ENCODE measurements at places on chromosomes 16 and 17.

DNA sequence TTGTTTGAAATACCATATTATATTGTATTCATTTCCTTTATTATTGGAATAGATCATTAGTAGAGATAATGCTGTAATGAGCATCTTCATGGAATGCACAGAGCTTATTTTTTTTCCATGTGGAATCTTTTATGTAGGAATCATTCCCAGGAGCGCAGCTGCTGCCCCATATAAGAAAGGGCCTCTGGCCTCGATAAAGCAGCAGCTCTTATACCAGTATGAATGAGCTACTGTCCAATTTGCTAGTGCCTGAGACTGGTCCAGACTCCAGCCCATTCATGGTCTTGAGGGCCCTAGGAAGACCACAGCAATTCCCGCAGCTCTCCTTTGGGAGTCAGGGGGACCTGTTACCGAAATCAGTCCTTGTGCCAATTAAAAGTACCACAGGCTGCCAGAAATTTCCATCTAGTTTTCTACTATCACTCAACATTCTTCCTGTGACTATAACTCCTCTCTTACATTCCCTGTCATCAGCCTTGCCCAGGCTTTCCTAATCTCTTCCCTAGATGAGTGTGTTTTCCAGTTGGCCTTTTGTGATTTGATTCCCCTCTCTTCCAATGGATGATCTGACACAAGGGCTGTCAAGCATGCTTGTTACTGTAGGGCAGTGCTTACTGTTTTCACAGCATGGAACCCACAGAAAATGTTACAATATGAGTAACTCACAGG is 1.9 kb downstream of the ZNF843 start:
- no peak for DNase-seq

GRCh38 chr16:50396761-50397535 is 28.2 kb upstream of the BRD7 start:
- DNase-seq: no peak

DNA sequence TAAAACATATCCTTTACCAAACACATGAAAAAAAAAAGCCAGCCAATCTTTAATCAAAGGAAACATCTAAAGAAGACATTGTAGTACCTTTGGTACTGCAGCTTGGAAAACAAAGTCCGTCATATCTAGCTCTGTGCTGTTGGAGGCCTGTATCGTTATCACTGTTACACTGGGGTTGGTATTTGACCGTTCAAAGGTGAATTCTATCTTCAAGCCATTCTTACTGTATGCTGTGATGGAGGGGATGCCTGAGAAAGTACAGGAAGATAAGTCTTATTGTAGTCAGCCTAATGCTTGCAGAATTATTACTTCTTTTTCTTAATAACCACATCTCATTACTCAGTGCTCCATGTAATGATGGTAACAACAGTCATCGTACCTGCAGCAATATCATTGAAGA is 14.4 kb upstream of the PHLPP2 start:
- DNase-seq: no peak

DNA sequence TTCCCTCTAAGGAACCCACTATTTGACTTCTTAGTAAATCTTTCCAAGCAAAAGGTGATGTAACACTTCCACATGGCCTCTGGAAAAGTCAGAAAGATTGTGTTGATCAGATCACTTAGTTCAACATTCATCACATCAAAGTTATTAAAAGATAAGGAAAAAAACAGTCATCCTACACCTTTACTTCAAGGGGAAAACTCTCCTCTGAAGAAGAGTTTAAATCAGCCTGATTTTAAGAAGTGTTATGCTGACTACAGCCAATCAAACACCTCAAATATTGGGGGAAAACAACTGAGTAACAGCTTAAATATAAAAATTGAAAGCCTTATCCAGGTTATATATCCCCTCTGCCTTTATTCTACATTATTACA is 19.6 kb upstream of the COPRS start:
- DNase-seq: no peak

DNA sequence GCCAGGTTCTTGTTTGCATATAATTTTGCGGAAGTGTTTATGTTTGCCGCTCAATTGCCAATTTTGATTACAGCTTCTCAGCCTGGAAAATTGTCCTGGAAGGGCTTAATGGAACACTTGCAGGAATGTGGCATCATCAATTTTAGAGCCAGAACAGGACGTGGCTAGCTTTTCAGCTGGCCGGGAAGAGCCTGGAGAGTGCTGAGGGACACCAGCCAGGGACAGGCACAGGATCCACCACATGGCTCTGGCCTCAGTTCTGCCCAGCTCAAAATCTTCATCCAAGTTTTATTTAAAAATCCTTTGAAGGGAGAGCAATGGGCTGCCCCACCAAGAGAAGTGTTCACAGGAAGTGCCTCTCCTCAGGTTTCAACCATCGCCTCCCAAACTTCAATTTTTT is 287.2 kb upstream of the HSBP1 start:
- DNase-seq: peak; percentile 6

DNA sequence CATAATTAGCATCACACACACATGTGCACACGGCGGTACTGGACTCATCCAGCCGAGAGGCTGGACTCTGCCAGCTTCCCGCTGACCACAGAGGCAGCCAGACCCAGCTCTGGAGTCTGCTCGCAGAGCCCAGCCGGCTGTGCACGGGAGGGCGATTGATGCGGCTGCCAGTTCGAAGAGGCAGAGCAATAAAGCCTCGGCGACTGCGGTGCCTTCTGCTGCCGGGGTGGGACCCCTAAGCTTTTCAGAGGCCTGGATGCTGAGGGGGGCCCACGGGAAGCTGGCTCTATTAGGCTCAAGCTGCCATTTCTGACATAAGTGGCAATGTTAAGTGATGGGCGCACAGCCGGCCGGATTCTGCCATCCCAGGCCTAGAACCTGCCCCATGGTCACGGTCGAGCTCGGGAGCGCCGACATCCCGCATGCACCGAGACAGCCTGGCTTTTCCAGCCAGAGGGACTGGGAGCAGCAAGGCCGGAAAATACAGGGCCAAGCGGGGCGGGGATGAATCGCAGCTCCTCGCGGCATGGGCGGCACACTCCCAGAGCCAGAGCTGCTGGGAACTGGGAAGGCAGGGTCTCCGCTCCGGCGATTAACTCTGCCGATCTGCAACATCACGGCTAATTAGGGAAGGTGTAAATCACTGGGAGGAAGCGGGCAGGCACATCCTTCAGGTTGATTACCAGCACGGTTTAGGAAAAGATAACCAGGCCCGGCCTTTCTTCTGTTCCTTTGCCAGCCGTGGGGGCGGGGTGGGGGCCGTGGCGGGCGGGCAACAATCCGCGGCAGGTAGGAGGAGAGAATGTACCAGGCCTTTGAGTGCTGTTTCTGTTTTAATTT is 57.7 kb downstream of the TBC1D16 start:
- DNase-seq: no peak

DNA sequence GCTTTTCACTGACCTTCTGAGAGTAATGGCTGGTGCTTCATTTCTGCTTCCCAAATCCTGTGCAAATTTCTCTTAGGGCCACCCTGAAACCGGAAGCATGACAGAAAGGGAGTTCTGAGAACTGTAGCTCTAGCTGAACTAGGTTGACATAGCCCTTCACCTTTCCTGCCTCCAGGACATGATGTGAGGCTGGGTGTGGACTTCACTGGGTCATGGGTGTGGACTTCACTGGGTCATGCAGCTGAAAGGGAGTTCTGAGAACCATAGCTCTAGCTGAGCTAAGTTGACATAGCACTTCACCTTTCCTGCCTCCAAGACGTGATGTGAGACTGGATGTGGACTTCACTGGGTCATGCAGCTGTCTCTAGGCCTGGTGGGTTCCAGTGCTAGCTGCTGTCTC is 54.3 kb upstream of the NLRP1 start:
- no peak for DNase-seq

GRCh38 chr17:41016578-41017215 is 7.8 kb upstream of the KRTAP3-1 start:
- no peak for DNase-seq

GRCh38 chr17:68457539-68458259 is 403 bp upstream of the WIPI1 start:
- DNase-seq: peak; percentile 93

GRCh38 chr16:52182840-52183239 is 364.1 kb downstream of the TOX3 start:
- DNase-seq: no peak

- DNase-seq: no peak
Measured at GRCh38 chr16:78984887-78985464, 615.6 kb downstream of the MAF start.

GRCh38 chr17:66399441-66399840 is 97.0 kb downstream of the PRKCA start:
- no peak for DNase-seq

- DNase-seq: no peak
Measured at GRCh38 chr17:82154881-82155331, 56.9 kb upstream of the FASN start.

DNA sequence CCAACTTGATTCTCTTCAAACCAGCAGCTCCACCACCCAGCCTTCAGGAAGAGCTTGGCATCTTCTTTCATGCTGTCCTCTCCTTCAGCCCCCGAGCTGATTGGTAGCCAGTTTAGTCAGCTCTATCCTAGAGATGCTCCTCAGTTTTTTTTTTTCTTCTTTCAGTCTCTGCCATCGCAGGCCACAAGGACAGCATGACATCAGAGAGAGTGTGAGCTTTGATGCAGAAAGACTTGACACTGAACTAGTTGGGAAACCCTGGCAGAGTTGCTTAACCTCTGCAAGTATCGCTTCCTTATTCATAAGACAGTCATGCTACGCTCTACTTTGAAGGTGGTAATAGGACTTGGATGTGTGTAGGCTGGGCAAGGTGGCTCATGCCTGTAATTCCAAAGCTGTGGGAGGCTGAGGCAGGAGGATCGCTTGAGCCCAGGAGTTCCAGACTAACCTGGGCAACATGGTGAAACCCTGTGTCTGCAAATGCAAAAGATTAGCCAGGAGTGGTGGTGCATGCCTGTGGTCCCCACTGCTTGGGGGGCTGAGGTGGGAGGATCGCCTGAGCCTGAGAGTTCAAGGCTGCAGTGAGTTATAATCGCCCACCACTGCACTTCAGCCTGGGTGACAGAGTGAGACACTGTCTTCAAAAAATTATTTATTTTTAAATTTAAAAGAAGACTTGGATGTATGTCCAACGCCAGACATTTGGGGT is 2.6 kb downstream of the CD300LB start:
- DNase-seq: no peak

DNA sequence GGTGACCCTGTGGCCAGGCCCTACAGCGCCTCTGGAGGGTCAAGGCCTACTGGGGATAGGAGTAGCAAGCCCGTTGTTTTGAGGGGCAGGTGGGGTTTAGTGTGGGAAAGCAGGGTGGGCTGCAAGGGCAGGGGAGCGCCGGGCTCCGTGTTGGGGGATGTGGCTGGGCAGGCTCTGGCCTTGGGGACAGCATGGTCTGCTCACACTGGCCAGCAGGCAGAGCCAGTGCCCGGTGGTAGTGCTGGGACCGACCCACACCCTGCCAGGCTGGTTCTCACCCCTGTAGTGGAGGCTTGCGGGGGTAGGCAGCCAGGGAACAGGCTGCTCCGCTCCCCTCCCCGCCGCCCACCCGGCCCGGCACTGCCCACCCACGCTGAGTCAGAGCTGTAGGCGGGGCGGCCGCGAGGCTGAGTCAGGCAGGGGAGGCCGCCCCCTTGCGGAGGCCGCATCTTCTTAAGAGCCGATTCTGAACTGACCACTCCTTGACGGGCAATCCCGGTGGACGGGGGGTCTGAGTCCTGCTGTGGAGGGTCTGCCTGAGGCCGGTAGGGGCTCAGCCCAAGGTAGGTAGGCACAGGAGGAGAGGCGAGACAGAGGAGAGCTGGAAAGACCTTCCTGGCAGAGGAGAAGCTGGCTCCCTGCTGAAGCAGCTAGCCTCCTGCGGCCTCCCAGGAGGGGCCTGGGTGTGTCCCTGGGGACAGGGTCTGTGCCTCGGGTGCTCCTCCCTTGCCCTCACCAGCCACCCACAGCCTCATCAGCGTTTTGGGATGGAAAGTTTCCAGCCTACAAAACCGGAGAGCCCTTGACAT is 62.4 kb downstream of the BAIAP2 start:
- DNase-seq: peak; percentile 36

- DNase-seq: no peak
Measured at GRCh38 chr16:55272744-55273143, 51.3 kb upstream of the IRX6 start.

- no peak for DNase-seq
Measured at GRCh38 chr17:45143767-45144198, 4.5 kb upstream of the HEXIM1 start.

DNA sequence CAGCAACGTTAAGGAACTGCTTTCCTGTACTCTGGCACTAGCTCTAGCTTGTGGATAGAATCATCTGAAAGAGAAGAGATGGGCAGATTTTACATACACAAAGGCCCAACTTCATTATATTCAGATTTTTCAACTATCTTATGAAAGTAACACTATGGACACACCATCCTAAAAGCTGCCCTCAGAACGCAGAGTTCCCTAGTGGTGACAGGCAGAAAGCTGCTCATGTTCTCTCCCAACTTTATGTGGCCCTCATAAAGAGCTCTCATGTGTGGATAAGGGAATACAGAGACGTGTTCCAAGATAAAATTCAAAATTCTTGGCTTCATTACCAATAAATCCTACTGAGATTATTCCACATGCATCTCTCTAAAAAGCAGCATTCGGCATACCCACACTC is 1.5 kb downstream of the CFAP20 start:
- no peak for DNase-seq

DNA sequence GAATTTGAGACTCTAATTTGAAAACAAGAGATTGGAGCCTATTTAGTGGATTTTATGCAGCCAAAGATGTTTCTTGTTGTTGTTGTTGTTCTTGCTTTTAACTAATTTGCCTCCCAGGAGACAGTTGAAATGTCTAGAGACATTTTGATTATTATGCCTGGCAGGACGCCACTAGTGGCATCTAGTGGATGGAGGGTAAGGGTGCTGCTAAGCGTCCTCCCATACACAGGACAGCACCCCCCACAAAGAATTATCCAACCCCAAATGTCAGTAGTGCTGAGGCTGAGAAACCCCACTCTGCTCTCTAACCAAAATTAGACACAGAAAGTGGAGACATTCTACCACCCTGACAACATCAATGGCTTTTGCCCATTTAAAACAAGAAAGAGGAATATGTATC is 15.4 kb upstream of the HSBP1 start:
- DNase-seq: no peak

GRCh38 chr17:73304971-73305812 is 6.6 kb downstream of the CDC42EP4 start:
- no peak for DNase-seq

GRCh38 chr17:47291242-47291873 is 32.4 kb upstream of the EFCAB13 start:
- no peak for DNase-seq

DNA sequence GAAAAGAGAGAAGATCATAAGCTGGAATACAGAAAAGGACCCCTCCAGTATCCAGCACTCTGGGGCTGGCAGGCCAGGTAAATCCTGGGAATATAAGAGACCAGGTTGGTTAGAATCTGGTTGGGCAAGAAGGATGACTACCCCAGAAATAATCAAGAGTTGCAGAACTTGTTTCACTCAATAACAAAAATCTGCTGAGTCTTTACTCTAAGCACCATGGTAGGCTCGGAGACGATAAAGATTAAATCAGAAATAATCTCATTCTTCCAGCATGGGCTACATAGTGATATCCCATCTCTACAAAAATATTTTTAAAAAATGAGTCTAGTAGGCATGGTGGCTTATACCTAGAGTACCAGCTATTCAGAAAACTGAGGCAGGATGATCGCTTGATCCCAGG is 138.0 kb upstream of the KCNJ16 start:
- DNase-seq: no peak

Measured in forelimb muscle (tissue), 1 donor.